ENCODE measurements at places on chromosomes 5 and 9.

GRCh38 chr9:132825430-132825829 lies 52.7 kb downstream of the AK8 start:
- no peak for DNase-seq

GRCh38 chr5:11904265-11904906 lies at the start of gene CTNND2:
CTNND2 (minus strand) TSS chr5:11904446; CDS start chr5:11903853, 593 bp downstream.
- peak; percentile 65 for DNase-seq

GRCh38 chr9:133569121-133569785 lies 34.7 kb downstream of the ADAMTSL2 start:
- DNase-seq: no peak

DNA sequence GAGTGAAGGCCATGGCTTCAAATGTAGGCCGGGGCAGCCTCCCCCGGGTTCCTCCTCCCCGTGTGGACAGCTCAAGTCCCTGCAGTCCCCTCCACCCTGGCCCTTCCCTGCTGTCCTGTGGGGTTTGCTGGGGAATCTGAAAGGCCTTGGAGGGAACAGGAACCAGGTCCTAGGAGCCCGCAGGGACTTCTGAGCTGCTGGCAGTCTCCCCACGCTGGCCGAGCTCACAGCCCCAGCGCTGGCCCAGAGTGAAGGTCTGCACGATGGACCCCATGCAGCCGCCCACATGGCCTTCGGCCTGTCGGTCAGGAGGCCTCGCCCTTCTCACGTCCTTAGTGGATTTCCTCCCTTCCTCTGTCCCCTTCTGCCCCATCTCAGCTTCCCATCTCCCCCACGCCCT lies 25.7 kb upstream of the NOTCH1 start:
- DNase-seq: no peak

DNA sequence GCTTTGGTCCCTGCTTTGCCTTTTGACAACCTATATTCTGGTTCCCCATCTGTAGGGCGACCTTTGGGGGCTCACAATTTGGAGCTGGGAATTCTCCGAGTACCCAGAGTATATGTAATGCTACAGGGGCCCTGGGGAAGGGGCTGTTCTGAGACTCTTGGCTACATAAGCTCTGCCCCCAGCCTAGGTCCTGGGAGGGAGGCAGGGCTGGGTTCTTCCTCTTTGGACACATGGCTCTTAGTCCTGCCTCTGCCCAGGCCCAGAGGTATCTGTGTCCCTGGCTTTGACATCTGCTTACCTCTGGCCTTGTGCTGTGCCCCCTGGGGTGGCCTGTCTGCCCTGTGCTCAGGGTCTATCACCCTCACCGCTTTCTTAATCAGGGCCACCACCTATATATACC lies 181.6 kb downstream of the CACNA1B start:
- no peak for DNase-seq

DNA sequence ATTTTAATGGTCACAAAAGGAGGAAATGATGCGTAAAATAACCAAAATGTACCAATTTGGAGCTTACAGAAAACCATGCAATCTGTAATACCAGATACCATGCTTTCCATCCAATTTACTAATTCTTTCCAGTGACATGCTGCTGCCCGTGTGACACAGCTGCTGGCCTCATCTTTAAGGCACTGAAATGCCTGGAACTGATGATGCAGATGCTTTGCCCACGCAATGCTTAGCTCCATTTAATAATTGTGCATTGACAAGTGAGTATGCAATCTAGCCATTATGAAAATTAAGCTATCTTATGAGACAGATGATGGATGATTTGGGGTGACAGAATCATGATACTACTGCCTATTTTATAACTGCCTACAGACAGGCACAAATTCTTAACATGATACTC lies 169.2 kb upstream of the CTNND2 start:
- no peak for DNase-seq

DNA sequence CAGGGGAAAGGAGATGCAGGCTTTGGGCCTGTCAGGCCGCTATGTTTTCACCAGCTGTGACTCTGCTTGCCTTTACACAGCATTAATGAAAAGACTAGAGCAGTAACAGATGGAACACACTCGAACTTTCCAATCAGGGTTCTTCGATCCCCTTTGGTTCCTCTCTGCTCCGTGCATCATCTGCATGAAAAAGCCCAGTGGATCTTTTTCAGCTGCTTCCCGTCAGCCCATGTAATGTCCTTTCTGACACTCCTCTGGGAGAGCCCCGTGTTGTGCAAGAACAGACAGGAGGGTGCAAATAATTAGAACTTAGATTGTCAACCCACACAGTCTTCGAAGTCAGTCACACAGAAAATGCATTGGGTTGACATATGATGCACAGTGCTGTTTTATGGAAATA lies 448.9 kb upstream of the ZNF462 start:
- no peak for DNase-seq

- no peak for DNase-seq
Measured at GRCh38 chr9:134293611-134294152, 32.6 kb upstream of the RXRA start.

- DNase-seq: no peak
Measured at GRCh38 chr9:120256146-120256545, 323.8 kb downstream of the CDK5RAP2 start.

DNA sequence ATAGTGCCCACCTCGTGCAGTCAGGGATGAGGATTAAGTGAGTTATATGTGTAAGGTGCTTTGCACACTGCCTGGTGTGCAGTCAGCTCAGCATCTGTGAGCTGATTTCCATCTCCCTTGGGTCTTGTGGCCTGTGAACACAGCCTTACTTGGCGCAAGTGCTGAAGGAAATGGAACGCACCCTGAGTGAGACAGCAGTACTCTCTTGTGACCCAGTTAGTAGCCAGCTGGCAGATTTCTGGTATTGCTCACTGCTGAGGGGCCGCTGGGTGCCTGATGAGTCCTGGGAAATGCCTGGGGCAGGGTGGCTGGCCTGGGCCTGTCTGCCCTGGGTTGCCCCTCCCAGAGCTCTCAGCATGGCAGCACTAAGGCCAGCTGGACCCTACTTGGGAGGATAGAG lies 90.9 kb upstream of the BOD1 start:
- no peak for DNase-seq

DNA sequence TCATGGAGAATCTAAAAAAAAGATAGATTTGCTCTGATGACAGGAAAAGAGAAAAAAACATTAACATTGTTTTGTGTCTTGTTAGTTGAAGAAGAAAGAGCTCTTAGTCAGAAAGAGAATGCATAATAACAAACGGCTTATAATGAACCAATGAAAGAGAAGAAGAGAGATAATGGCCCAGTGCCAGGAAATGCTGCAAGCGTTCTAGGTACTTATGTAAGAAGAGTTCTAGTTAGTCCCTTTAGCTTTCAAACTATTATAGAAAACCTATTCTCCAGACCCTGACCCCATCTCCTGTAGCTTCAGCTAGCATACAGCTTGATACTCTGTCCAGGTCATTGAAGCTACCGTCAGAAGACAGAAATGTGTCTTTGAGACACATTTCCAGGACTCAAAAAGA lies 70.2 kb downstream of the FBXL17 start:
- DNase-seq: no peak

- peak; percentile 44 for DNase-seq
Measured at GRCh38 chr5:39570403-39571027, 145.7 kb upstream of the DAB2 start.

- DNase-seq: no peak
Measured at GRCh38 chr9:22483528-22484070, 37.0 kb downstream of the DMRTA1 start.

DNA sequence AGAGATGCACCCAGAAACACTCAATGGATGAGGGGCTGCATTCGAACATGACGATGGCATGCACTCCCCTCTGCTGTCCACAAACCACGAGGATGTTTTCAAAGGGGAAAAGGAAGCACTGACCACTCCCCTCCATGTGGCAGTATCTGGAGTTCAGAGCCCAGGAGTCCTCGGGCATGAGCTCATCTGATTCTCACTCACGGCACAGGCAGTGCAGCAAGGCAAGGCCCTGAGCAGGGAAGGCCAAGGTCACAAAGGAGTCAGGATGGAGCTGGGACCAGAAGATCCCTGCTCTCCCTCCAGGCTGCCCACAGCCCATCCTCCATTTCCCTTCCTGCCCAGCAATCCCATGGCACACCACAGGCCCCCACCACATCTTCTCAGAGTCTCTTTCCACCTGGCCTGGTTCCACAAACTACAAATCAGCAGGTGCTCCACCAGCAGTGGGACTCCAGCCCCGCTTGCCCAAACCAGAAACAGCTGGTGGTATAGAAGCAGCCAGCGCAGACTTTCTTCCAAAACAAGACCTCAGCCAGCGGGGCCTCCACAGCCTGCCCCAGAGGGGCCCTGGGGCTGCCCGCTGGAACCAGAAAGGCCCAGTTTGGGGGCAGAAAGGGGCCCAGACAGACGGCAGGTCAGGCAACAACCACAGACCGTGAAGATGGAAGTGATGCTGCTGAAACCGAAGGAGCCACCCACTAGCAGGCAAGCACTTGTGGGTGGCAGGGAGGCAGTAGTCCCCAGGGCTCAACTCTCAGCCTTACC lies 12.2 kb downstream of the TNIP1 start:
- peak; percentile 82 for DNase-seq

DNA sequence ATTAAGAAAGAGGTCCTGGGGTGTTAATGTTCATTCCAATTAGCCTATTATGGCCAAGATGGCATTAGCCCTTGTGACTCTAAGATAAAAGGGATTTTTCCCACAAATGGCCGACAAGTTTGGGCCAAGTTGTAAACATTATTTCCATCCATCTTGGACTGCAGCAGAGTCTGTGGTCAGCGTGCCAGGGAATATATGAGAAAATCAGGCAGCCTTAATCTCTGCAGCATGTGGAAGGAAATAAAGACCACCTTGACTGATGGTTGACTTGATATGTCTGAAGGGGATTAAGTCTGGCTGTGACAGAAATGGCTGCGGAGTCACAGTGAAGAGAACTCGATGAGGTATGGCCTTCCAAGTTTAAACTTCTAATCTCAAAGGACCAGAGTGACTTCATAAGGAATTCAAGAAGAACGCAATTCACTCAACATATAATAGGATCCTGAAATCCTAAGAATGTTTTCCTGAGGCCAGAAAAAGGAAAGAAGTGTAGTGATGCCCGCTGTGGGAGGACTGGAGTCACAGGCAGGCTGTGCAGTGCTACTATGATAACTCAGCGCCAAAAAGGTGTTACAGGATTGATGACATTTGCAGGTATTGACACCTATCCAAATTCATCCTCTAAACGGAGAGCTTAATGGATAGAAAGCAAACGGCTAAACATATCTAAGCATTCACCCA lies 287.1 kb downstream of the SEC61B start:
- no peak for DNase-seq

DNA sequence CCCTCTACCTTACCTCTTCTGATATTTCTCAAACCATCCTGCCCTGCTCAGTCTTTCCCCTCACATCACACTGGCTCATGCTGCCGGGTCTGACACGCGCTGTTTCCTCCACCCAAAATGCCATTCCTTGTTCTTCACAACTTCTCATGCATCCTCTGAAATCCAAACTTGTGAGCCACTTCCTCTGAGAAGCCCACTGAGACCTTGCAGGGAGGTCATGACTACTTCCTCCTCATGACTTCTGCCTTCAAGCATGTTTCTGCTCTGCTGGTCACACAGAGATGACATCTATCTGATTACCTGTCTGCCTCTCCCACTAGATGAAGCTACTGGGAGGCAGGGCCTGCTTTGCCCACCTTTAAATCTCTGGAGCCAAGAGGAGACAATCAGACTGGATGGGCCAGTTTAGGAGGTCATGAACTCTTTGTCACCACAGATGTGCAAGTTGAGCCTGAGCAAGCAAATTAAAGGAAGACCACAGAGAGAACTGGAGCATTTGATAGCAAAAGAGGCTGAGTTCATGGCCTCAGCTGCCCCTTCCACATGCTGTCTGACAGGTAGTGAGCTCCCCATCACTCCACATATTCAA lies 119.8 kb upstream of the TBC1D2 start:
- peak; percentile 79 for DNase-seq

DNA sequence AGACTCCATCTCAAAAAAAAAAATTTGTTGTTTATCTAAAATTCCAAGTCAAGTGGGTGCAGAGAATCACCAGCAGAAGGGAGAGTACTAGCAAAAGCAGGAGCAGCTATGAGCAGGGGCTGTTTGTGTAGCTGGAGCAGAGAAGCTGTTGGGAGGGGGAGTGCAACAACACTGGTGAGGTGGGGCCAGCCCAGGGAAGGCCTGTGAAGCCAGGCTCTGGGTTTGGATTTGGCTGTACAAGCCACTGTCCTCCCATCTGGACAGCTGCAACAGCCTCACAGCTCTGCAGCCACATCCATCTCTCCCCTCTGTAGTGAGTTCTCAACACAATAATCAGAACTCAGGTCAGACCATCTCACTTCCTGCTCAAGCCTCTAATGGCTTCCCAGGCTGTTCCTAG lies 59.4 kb downstream of the TMOD1 start:
- no peak for DNase-seq

DNA sequence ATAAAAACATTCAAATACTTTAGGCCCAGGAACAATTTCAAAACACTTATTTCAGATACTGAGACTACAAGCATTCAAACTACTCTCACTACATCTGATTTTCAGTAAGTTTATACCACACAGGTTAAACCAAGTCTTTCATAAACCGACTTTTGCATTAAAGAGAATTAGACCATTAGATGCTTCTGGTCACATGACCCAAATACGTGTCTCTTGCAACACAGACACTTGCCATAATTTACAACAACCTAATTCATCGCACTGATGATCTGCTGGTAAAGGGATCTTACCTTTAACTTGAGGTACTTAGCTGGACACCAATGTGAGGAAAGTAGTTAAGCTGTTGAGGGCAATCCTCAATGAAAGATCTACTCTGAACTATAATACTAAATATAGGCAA lies 3.2 kb downstream of the HNRNPH1 start:
- no peak for DNase-seq

GRCh38 chr5:132261881-132262845 lies 4.7 kb downstream of the PDLIM4 start:
- DNase-seq: no peak

- no peak for DNase-seq
Measured at GRCh38 chr9:22158927-22159346, 149.8 kb upstream of the CDKN2B start.
